Heart left ventricle (tissue), 16 donors: ENCODE measurements at places on chromosomes 6 and 20. TPM values are rescaled to one million over a fixed set of nuclear protein-coding genes. Genes with fewer than 3 reads are reported as not detected.
A peak's percentile ranks its signal among the peaks of the same experiment; 100 is the strongest.

- no peak overlapping the region for H3K4me3 ChIP-seq
- H3K27me3 ChIP-seq = no peaks in the 10 kb centered on the region
- H3K4me1 ChIP-seq = no peaks in the 10 kb centered on the region
- H3K36me3 ChIP-seq = no peaks in the 10 kb centered on the region
- no peak overlapping the region for H3K27ac ChIP-seq
Observed at GRCh38 chr6:159349915-159350314, 180.7 kb downstream of the FNDC1 start.

- no peak overlapping the region for H3K4me3 ChIP-seq
- H3K27me3 ChIP-seq = no peaks in the 10 kb centered on the region
- H3K36me3 ChIP-seq = no peaks in the 10 kb centered on the region
Observed at GRCh38 chr6:100553243-100553642, 88.5 kb upstream of the SIM1 start.

DNA sequence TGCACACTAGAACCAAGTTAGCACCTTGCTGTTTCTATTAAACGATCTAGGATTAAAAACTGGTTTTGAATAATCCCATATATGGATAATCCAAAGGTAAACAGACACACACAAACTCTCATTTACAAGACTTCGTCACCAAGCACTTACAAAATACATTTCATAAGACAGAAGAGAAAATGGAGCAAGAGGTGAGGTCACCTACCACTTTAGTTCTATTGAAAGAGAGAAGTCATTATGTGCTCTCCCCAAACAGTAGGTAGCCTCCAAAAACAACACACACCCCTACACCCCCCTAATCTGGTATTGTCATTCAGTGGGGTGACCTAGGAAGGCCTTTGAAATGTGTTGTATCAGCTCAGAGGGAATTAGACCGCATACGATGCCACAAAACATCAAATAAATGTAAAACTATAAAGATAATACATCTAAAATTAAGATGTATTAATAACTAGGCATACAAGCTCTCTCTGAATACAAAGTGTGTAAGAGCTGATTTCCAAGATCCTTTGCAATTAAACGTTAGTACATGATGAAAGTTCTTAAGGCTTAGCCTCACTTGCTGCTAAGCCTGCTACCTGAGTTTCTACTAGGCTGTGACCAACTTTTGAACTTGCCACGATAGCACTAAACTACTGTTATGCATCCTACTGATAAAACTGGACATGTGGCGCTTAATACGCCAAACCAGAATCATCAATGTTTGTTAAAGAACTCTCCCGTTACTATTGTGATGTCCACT is 1.6 kb downstream of the SRPK1 start:
- H3K4me1 ChIP-seq = peaks cover 12% of the 10 kb centered on the region
- no peak for DNase-seq
- H3K4me3 ChIP-seq = peak overlapping the region; percentile 97
- H3K27me3 ChIP-seq = no peaks in the 10 kb centered on the region
- no peaks in the 10 kb centered on the region for H3K36me3 ChIP-seq
- H3K27ac ChIP-seq = peak overlapping the region; percentile 68

DNA sequence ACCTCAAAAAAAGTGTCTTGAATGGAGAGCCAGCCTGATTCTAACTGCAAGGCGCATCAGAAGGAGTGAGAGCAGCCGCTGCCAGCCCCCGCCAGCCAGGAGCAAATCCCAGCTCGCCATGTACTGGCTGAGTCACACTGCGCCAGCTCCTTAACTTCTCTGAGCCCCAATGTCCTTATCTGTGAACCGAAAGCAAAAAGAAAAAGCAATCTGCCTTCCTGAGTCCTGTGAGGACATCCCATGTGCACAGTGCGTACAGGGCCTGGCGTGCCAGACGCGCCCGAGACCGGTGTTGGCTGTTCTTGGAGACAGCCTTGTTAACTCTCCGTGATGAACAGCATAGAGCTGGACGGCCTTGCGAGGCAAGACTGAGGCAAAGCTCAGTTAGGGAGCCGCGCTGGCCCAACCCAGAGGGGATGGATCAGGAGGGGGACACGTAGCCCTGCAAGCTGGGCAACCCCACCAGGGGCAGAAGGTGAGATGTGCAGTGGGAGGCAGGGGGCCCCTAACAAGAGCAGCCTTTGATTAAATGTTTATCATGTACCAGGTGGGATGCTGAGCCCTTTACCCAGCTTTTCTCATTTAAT is 122.7 kb downstream of the AGPAT4 start:
- no peak overlapping the region for H3K4me3 ChIP-seq
- no peaks in the 10 kb centered on the region for H3K4me1 ChIP-seq
- DNase-seq = no peak
- no peaks in the 10 kb centered on the region for H3K27me3 ChIP-seq

- no peaks in the 10 kb centered on the region for H3K27me3 ChIP-seq
- DNase-seq = no peak
- H3K27ac ChIP-seq = no peak overlapping the region
- no peak overlapping the region for H3K4me3 ChIP-seq
- no peaks in the 10 kb centered on the region for H3K4me1 ChIP-seq
- no peaks in the 10 kb centered on the region for H3K36me3 ChIP-seq
Observed at GRCh38 chr6:83258517-83258916, 65.4 kb downstream of the RWDD2A start.

GRCh38 chr20:63202021-63202420 is 13.9 kb downstream of the YTHDF1 start:
- no peaks in the 10 kb centered on the region for H3K27me3 ChIP-seq
- no peak overlapping the region for H3K27ac ChIP-seq
- no peaks in the 10 kb centered on the region for H3K4me1 ChIP-seq
- no peak for DNase-seq
- no peak overlapping the region for H3K4me3 ChIP-seq
- peaks cover 69% of the 10 kb centered on the region for H3K36me3 ChIP-seq

DNA sequence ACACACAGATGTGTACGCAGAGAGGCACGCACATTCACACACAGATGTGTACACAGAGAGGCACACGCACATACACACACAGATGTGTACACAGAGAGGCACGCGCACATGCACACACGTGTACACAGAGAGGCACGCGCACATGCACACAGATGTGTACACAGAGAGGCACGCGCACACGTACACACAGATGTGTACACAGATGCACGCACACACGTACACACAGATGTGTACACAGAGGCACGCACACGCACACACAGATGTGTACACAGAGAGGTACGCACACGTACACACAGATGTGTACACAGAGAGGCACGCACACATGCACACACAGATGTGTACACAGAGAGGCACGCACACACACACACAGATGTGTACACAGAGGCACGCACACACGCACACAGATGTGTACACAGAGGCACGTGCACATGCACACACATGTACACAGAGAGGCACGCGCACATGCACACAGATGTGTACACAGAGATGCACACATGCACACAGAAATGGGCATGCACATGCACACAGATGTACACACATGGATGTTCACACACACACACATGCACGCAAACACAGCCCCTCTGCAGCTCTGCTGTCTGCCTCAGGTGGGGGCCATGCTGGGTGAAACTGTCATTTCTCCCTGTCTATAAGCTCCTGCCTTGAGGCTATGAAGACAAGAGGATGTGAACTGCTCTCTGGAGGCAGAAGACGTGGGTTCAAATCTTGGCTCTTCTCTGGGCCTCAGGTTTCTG is 14.3 kb upstream of the MYT1 start:
- no peaks in the 10 kb centered on the region for H3K4me1 ChIP-seq
- no peaks in the 10 kb centered on the region for H3K36me3 ChIP-seq
- H3K27me3 ChIP-seq = no peaks in the 10 kb centered on the region
- no peak overlapping the region for H3K4me3 ChIP-seq
- DNase-seq = peak; percentile 1
- no peak overlapping the region for H3K27ac ChIP-seq

DNA sequence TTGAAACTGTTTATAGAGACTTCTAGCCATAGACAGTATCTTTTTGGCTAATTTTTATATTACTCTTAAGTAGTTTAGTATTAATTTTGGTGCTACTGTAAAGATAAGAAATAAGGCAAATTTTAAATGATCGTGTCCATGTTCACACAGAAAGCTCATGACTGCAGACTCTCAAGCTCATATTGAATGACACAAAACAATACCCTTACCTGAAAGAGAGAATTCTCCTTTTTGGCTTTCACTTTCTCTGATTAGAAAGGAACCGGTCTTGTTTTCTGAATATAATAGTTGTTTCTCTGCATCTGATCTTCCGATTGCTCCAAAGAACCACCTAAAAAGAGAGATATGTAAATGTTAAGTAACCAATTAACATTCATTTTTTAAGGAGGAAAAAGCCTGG is 57.0 kb downstream of the FRK start:
- H3K27me3 ChIP-seq = no peaks in the 10 kb centered on the region
- DNase-seq = no peak
- no peak overlapping the region for H3K27ac ChIP-seq
- peaks cover 4% of the 10 kb centered on the region for H3K4me1 ChIP-seq
- H3K36me3 ChIP-seq = peaks cover 3% of the 10 kb centered on the region

DNA sequence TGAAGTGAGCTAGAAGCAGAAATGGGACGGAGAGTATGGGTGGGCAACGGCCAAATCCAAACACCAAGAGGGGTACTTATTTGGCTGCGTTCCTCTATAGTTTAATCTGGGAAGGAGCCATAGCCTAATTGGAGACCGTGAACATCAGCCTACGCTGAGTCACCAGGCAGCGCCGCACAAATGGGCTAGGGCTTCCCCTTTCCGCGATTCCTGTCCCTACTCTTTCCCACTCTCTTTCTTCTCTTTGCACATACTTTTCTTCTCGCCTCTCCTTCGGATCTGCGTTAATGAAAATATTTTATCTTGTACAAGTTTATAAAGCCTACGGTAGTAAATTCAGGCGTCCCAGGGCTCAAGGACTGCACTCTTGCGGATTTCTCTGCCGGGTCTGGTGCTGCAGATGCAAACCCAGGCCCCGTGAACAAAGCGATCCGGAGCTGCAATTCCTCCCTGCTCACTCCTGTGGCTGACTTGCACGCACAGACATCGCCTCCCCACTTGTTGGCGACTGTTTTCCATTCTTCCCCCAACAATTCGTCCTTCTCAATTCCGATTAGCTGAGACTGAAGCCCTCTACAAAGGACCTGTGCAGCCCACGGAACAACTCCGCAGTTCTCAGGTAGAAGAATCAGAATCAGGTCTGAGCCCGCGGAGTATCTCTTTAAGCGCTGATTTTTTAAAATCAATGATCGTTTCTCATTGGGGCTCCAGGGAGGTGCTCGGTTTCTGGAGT is 4.2 kb upstream of the TBX18 start:
- H3K4me3 ChIP-seq = peak overlapping the region; percentile 9
- DNase-seq = peak; percentile 28
- peaks cover 3% of the 10 kb centered on the region for H3K4me1 ChIP-seq
- no peaks in the 10 kb centered on the region for H3K36me3 ChIP-seq
- H3K27ac ChIP-seq = peak overlapping the region; percentile 46

- H3K27me3 ChIP-seq = no peaks in the 10 kb centered on the region
- H3K27ac ChIP-seq = no peak overlapping the region
Observed at GRCh38 chr20:3987296-3987695, 28.1 kb downstream of the RNF24 start.

DNA sequence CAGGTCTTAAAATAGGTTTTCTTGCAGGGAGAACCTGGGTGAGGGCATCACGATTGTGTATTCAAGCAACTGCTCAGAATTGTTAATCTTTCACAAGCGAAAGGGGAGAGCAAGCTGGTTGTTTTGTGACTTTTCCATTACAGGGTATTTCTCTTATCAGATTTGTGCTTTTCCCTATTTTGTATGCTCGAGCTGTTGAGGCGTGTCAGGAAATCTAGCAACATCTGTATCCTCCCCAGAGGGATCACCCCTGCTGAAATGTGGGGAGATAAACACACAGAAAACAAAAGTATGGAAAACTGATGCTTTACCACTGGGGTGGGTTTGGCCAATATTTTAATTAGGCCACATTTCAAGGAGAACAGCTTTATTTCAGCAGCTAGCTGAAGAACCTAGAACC is 187.0 kb downstream of the DTNBP1 start:
- no peak for DNase-seq
- no peak overlapping the region for H3K4me3 ChIP-seq
- H3K36me3 ChIP-seq = no peaks in the 10 kb centered on the region
- no peaks in the 10 kb centered on the region for H3K27me3 ChIP-seq
- peaks cover 47% of the 10 kb centered on the region for H3K4me1 ChIP-seq
- peak overlapping the region; percentile 74 for H3K27ac ChIP-seq

DNA sequence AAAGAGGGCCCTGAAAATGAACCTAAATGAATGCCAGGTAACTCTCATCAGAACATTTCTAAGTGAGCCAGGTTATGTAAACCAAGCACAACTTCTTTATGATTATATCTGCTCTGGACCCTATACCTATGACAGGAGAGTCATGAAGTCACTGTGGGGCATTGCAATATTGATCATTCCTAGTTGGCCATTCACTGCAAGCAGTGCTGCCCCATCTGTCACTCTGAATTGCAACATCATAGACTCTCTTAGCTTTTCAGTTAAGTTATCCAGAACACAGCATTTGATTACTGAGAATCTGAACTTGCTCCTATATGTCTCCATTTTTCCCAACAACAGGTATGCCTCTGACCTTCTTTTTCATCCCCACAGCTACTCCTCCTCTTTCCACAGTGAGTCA is 3.3 kb downstream of the COL21A1 start:
- no peak for DNase-seq
- no peak overlapping the region for H3K4me3 ChIP-seq
- peaks cover 3% of the 10 kb centered on the region for H3K27me3 ChIP-seq
- no peaks in the 10 kb centered on the region for H3K36me3 ChIP-seq

GRCh38 chr20:35510951-35511735 is 18.3 kb downstream of the C20orf173 start:
- no peaks in the 10 kb centered on the region for H3K4me1 ChIP-seq
- H3K4me3 ChIP-seq = no peak overlapping the region
- DNase-seq = no peak
- no peaks in the 10 kb centered on the region for H3K27me3 ChIP-seq
- H3K36me3 ChIP-seq = peaks cover 48% of the 10 kb centered on the region

GRCh38 chr6:142297996-142298753 is 3.6 kb upstream of the ADGRG6 start:
- H3K36me3 ChIP-seq = no peaks in the 10 kb centered on the region
- H3K27me3 ChIP-seq = peaks cover 31% of the 10 kb centered on the region
- H3K4me3 ChIP-seq = no peak overlapping the region

The PEDS1 gene
- 28.8 TPM for total RNA-seq

The TXLNB gene
- 113 TPM for total RNA-seq

The CDKN1A gene
- 27.5 TPM for total RNA-seq

The NKAIN2 gene
- 0.42 TPM for total RNA-seq

The KIF25 gene
- total RNA-seq = 0.29 TPM

The SERPINB6 gene
- 209 TPM for total RNA-seq

The LPIN3 gene
- 23.5 TPM for total RNA-seq

The OLIG3 gene
- total RNA-seq = not detected

The PAK5 gene
- not detected for total RNA-seq

The MUC22 gene
- 0.49 TPM for total RNA-seq

The CST4 gene
- not detected for total RNA-seq

The GPR6 gene
- total RNA-seq = not detected

The ACSS1 gene
- 177 TPM for total RNA-seq

The SPATS1 gene
- total RNA-seq = not detected

The PPIL6 gene
- 1.8 TPM for total RNA-seq

The ZGPAT gene
- total RNA-seq = 18.5 TPM
